IMR-90 (cell line): ENCODE measurements at places on chromosomes 3 and 15. TPM values are rescaled to one million over a fixed set of nuclear protein-coding genes. Genes with fewer than 3 reads are reported as not detected.

DNA sequence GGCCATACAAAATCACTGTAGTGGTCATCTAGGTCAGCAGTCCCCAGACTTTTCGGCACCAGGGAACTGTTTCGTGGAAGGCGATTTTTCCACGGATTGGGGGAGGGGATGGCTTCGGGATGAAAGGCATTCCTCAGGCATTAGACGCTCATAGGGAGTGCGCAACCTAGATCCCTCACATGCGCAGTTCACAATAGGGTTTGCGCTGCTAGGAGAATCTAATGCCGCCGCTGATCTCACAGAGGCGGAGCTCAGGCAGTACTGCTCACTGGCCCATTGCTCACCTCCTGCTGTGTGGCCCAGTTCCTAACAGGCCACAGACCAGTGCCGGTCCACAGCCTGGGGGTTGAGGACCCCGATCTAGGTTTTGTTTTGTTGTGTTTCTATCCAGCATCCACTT lies 200.1 kb downstream of the SLC9A9 start:
- no peaks in the 10 kb centered on the region for H3K4me1 ChIP-seq
- no peaks in the 10 kb centered on the region for H3K27me3 ChIP-seq
- no peak overlapping the region for H3K27ac ChIP-seq
- no peaks in the 10 kb centered on the region for H3K36me3 ChIP-seq

- no peak overlapping the region for H3K27ac ChIP-seq
- no peaks in the 10 kb centered on the region for H3K4me1 ChIP-seq
- H3K27me3 ChIP-seq = no peaks in the 10 kb centered on the region
- no peak for DNase-seq
Observed at GRCh38 chr3:104523136-104523535, 843.6 kb upstream of the ALCAM start.

DNA sequence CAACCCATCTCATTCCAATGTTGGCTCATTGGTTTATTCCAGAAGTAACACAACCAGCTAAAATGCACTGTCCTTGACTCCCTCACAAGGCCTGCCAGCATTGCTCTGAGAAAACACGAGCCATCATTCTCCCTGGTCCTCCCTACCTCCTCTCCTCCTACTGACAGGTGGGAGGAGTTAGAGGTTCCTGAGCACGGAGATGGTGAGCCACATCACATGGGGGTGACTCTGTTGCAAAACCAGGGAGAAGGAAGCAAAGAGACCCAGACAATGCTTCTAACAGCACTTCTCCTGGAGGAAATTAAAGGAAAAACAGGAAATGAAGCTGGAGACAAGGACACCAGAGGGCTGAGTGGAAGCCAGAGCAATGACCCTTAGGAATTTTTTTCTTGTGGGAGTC lies 667.4 kb downstream of the NTRK3 start:
- H3K27me3 ChIP-seq = no peaks in the 10 kb centered on the region
- H3K4me1 ChIP-seq = no peaks in the 10 kb centered on the region
- H3K27ac ChIP-seq = no peak overlapping the region
- H3K4me3 ChIP-seq = no peak overlapping the region

GRCh38 chr3:183050706-183051105 lies 48.6 kb downstream of the MCCC1 start:
- no peak overlapping the region for H3K4me3 ChIP-seq
- DNase-seq = no peak
- no peaks in the 10 kb centered on the region for H3K27me3 ChIP-seq
- no peaks in the 10 kb centered on the region for H3K4me1 ChIP-seq

- H3K27ac ChIP-seq = no peak overlapping the region
- no peak for DNase-seq
- H3K27me3 ChIP-seq = peaks cover 37% of the 10 kb centered on the region
Observed at GRCh38 chr3:128572644-128573105, 77.9 kb downstream of the RPN1 start.

DNA sequence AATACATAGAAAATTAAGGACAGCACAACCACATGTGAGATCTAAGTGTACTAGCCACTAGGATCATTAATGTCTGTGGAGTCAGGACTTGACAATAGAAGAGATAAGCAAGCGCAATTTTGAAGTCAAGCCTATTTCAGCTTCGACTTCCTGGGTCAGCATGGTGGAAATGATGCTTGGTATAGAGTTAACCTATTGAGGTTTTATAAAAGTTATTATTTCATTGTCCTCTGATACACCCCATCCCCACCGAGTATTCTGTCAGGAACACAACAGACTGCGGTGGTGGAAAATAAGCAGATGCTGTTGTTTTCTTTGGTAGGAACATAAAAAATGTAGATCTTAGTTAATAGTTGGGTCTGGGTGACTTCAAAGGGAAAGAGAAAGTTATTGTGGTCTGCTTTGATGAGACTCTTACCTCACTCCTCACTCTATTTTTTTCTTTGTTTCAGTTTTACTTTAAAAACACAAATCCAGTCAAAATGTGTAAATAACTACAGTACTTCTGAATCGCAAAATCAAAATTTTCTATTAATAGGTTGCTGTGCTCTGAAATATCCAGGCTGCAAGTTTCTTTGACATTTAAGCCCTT lies 82.1 kb downstream of the IL5RA start:
- H3K4me3 ChIP-seq = no peak overlapping the region

GRCh38 chr3:100875239-100875638 lies 118.0 kb downstream of the ABI3BP start:
- H3K27me3 ChIP-seq = peaks cover 2% of the 10 kb centered on the region; the same call in 1 of the 2 replicates
- no peak overlapping the region for H3K27ac ChIP-seq
- H3K36me3 ChIP-seq = no peaks in the 10 kb centered on the region
- H3K4me3 ChIP-seq = no peak overlapping the region
- H3K4me1 ChIP-seq = peaks cover 3% of the 10 kb centered on the region; the same call in 1 of the 2 replicates

GRCh38 chr15:35857567-35858226 lies 311.7 kb upstream of the DPH6 start:
- no peak for DNase-seq
- H3K27me3 ChIP-seq = no peaks in the 10 kb centered on the region
- no peaks in the 10 kb centered on the region for H3K4me1 ChIP-seq
- H3K4me3 ChIP-seq = no peak overlapping the region
- no peaks in the 10 kb centered on the region for H3K36me3 ChIP-seq

Gene SLC2A2
- total RNA-seq = not detected in 2 replicates

Gene SPTSSB
- total RNA-seq = not detected in 2 replicates
